ENCODE measurements at places on chromosomes 6 and 20. TPM values are rescaled to one million over a fixed set of nuclear protein-coding genes. Genes with fewer than 3 reads are reported as not detected.

Gene TRAPPC3L
- not detected for total RNA-seq

DNA sequence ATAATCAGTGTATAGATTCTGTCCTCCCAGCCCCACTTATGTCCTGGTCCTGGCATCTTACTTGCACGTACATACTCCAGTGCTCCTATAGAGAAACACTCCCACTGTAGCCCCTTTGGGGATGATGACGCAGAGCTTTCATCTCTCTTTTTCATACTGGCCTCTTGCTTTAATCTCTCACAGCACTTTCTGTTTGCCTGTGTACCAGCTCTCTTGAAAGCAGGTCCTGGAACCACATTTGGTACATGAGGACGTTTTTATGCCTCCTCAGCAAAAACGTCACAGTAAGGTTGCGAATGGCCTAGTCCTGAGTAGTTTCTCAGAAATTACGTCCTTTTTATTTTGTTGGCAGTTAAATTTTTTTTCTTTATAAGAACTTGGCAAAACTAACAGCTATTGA is 10.8 kb downstream of the L3MBTL3 start:
- no peaks in the 10 kb centered on the region for H3K27me3 ChIP-seq
- H3K27ac ChIP-seq = no peak overlapping the region
- no peak for DNase-seq
- H3K4me3 ChIP-seq = no peak overlapping the region

- no peaks in the 10 kb centered on the region for H3K36me3 ChIP-seq
- peaks cover 23% of the 10 kb centered on the region for H3K4me1 ChIP-seq
- peak; percentile 50 for DNase-seq
- H3K27me3 ChIP-seq = no peaks in the 10 kb centered on the region
- H3K4me3 ChIP-seq = no peak overlapping the region
These were observed 115.2 kb upstream of the NXT1 start for GRCh38 chr20:23235173-23236027.

- peak overlapping the region; percentile 62 for H3K4me3 ChIP-seq
- DNase-seq = peak; percentile 65
- no peaks in the 10 kb centered on the region for H3K36me3 ChIP-seq
- peak overlapping the region; percentile 58 for H3K27ac ChIP-seq
- peaks cover 86% of the 10 kb centered on the region for H3K4me1 ChIP-seq
These were observed 3.8 kb upstream of the SLC17A1 start for GRCh38 chr6:25835442-25836283.

DNA sequence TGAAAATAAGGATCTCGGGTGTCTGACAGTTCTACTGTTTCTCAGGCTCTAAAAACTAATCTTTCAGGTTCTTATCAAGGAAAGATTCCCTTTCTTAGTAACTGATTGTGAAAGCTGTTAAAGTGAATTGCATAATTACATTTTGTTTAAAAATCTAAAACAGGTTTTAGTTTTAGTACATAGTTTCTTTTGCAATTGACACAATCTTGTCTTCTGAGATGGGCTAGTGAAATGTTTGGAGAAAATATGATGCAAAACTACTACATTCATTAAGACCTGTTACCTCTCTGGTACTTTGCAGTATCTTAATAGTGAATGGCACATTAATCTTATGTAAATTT is 298.4 kb downstream of the UTRN start:
- no peak for DNase-seq
- peaks cover 43% of the 10 kb centered on the region for H3K36me3 ChIP-seq
- no peak overlapping the region for H3K4me3 ChIP-seq
- H3K27ac ChIP-seq = no peak overlapping the region
- peaks cover 27% of the 10 kb centered on the region for H3K4me1 ChIP-seq
- H3K27me3 ChIP-seq = no peaks in the 10 kb centered on the region

DNA sequence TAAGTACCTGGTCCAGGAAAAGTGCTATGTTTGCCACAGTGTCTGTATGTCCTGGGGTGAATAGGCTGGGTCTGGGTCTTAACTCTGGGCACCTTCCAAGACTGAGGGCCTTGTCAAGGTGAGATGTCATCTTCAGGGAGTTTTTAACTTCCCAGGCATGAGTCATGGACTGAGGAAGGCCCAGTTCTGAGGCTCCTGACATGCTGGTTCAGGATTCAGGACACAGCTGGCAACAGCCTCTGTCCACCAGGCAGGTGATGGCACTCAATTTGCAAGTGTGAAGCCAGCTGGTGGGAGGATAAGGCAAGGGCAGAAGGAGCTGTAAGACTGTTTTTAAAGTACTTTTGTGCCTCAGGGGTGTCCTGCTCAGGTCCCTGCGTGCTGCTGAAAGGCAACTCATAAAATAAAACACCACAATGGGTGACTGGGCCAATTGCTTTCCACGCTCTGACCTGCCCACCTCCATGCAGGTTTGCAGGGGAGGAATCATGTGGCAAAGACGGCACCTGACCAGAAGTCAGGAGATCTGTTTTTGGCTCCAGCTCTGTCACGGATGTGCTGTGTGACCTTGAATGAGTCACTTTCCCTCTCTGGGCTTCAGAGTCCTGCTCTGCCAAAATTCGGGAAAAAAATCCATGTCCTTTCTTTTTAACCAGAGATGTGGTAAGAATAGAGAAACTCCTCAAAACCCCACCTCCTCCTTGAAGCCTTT is 4.9 kb upstream of the PACSIN1 start:
- H3K27me3 ChIP-seq = peaks cover 17% of the 10 kb centered on the region
- H3K4me3 ChIP-seq = no peak overlapping the region
- no peaks in the 10 kb centered on the region for H3K36me3 ChIP-seq

Gene KHDC1
- not detected for total RNA-seq

- no peaks in the 10 kb centered on the region for H3K36me3 ChIP-seq
- no peak overlapping the region for H3K4me3 ChIP-seq
- no peak for DNase-seq
These were observed 57.7 kb upstream of the SMOC2 start for GRCh38 chr6:168383062-168383854.

GRCh38 chr20:33883164-33883563 is 72.0 kb downstream of the CHMP4B start:
- H3K27ac ChIP-seq = no peak overlapping the region
- no peaks in the 10 kb centered on the region for H3K4me1 ChIP-seq
- no peak overlapping the region for H3K4me3 ChIP-seq
- DNase-seq = no peak

DNA sequence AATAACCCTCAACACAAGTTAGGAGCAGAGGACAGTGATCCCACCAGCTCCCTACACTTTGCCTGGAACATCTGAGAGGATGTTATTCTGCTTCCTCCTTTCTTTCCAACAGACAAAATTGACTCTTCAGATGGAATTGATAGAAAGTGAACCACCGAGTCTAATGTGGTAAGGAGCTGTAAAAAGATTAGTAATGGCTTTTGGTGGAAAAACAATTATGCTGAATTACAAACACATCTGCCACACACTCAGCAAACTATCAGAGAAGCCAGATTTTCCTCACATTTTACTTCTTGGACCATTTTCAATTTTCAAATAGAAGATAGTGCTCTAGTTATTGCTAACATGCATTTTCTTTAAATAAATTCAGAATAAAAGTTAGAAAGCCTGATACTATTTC is 171.8 kb upstream of the COL21A1 start:
- H3K27me3 ChIP-seq = no peaks in the 10 kb centered on the region
- no peak for DNase-seq
- no peaks in the 10 kb centered on the region for H3K36me3 ChIP-seq
- peaks cover 23% of the 10 kb centered on the region for H3K4me1 ChIP-seq
- no peak overlapping the region for H3K4me3 ChIP-seq
- H3K27ac ChIP-seq = no peak overlapping the region

- H3K4me1 ChIP-seq = peaks cover 31% of the 10 kb centered on the region
- no peaks in the 10 kb centered on the region for H3K36me3 ChIP-seq
- no peak for DNase-seq
These were observed 12.7 kb upstream of the IFNGR1 start for GRCh38 chr6:137231895-137232294.

Gene BLTP3A
- 39.3 TPM for total RNA-seq

DNA sequence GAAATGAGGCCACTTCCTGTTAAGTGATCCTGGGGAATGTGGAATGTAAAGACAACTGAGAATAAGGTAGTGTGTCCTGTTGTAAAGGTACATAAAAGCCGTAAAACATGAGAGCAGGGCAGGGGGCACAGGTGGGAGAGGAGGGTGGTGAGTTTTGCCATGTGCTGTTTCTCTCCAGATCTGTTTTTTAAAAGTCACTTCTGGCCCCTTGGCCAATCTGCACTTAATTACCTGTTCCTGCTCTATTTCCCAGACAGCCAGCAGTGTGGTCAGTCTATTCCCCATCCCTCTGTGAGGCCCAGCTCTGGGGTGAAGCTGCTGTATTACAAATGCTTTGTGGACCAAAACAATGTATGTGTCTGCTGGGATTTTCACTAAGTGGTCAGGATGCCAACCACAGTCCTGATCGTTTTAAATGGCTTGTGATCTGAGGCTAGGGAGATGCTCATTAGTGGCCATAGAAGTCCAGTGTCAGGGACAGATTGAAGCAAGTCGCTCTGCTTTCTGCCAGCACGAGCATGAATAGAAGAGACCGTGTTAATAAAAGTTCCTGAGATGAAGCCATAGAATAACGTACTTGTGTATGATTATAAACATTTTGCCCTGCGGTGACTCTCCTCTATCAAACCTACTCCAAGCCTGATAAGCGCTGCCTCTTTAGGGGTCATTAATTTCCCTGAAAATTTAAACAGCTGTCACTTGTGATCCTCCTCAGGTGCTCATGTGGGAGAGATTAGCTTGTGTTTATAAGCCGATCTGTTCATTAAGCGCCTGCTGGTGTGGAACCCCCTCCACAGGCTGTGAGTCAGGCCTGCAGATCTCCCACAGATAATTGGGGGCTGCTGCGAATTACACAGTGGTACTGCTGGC is 111.8 kb upstream of the CENPW start:
- H3K4me3 ChIP-seq = no peak overlapping the region
- no peak for DNase-seq
- no peaks in the 10 kb centered on the region for H3K4me1 ChIP-seq
- H3K36me3 ChIP-seq = no peaks in the 10 kb centered on the region
- H3K27ac ChIP-seq = no peak overlapping the region
- H3K27me3 ChIP-seq = no peaks in the 10 kb centered on the region

DNA sequence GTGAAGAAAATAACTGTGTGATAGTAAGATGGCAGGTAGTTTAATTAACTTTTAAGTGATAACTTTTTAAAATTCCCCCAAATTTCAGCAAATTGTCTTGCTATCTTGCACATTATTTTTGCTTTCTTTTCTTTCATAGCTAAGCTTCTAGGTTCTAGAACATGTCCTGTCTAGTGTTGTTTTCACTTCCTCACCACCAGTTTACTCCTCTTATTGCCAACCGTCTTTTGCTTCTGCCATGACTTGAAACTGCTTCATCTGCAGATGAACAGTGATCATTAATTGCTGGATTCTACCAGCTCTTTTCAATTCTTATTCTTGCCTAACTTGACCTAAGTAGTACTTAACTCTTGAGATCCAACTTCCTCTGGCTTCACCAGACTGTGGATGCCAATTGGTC is 137.8 kb downstream of the CENPW start:
- no peaks in the 10 kb centered on the region for H3K36me3 ChIP-seq
- no peaks in the 10 kb centered on the region for H3K4me1 ChIP-seq
- no peak overlapping the region for H3K27ac ChIP-seq
- H3K4me3 ChIP-seq = no peak overlapping the region
- DNase-seq = no peak

GRCh38 chr6:18752278-18753068 is 365.3 kb downstream of the RNF144B start:
- no peaks in the 10 kb centered on the region for H3K4me1 ChIP-seq
- no peaks in the 10 kb centered on the region for H3K27me3 ChIP-seq
- no peak overlapping the region for H3K4me3 ChIP-seq
- H3K36me3 ChIP-seq = no peaks in the 10 kb centered on the region
- DNase-seq = no peak

Gene ERGIC3
- total RNA-seq = 407 TPM

Gene BTN1A1
- not detected for total RNA-seq
